ENCODE measurements at places on chromosomes 13 and 19.

DNA sequence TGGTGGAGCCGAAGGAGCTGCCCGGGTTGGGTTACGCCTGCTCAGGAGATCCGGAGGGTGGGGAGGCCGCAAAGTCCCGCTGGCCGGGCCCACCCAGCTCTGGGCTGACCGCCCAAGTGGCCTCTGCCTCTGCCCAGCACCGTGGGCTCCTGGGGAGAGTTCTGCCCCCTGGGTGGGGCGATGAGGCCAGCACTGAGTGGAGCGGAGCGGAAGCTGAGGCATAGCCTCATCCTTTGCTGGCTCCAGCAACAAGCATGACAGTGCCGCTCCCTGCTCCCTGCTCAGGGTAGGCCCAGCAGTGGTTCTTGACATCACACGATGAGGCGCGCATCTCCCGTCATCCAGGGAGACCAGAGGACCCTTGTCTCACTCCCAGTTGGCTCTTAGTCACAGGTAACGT lies 22.5 kb downstream of the CCDC8 start:
- DNase-seq = no peak

DNA sequence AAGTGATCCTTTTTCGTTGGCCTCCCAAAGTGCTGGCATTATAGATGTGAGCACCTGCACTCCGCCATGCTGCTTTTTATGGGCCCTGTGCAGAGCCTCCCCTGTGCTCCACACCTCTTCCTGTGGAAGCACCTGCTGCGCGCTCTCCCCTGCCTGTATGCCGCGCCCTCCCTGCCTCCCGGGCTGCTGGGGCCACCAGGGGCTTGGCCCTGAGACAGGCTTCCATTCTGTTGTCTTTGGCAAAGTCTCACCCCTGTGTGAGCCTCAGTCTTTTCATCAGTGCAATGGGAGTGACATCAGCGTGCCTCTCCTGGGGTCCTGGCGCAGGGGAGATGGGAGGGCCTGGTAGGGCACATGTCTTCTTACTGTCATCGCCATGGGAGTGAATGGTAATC lies 1.3 kb downstream of the FAM174C start:
- no peak for DNase-seq

DNA sequence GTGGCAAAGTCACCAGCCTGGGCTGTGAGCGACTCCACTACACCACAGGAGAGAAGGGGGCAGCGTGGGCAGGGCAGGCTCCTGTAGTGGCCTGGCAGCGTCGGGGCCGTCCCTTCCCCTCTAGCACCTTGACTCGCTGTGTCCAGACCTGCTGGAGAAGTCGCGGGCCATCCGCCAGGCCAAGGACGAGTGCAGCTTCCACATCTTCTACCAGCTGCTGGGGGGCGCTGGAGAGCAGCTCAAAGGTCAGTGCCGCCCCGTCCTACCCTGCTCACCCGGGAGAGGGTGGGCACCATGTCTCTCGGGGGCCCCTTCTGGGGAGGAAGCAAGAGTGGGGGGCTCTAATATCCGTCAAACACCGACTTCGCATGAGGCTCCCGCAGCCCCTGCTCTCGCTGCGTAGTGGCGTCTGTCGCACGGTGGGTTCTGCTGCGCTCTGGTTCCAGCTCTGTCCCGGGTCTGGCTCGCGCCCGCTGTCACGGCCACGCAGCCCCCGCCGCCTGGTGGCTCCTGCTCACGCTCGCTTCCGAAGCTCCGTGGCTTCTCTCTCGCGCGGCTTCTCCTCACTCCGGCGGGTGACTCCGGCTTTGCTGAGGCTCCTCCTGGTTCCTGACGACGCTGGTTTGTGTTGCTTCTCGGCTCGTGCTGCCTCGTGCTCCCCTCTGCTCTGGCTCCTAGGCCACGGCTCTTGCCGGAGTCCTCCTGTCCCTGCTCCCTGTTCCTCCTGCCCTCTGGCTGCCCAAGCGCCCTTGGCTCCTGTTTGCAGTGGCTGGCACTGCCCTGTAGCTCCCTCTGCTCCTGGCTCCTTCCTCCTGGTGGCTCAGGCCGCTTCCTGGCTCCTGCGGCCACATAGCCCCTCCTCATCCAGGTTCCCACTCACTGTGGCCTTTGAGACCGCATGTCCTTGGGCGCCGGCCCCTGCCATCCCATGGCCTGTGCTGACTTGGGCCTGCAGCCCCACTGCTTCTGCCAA lies 27.2 kb downstream of the MYH14 start:
- DNase-seq = no peak

DNA sequence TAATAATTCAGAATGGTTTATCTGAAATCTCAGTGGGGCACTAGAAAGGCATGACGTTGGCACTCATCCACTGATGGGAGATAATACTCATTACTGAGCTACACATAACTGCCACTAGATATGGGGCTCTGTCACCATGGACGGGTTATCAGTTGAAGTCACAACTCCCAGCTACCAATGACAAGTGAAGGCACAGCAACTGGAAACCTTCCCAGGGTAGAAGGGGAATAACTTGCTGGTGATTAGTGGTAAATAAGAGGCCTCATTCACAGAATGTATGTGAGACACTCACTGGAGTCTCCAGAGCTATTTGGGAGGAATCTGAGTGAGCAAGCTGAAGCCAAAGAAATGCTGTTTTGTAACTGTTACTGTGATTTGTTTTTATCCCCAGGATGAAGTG lies 249.6 kb downstream of the ENOX1 start:
- DNase-seq = no peak

DNA sequence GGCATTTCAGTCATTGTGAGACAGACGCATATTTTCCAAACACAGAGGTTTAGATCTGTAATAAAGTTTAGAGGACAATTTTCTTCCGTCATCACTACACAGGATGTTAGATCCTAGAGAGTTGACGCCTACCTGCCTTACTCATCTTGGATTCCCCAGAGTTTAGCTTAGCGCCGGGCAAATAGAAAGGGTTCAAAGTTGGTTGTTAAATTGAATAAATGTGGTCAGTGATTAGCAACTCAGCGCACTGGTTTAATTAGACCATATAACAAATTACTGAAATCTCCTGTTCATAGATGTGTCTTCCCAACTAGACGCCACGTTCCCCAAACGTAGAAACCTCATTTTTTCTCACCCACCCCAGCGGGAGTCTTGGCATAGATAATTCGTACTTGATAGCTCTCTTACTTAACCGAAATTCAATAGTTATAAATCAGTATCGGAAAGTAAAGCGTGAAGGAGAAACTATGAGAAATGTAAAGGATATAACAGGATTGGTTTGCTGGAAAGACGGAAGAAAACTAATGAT lies 726 bp upstream of the UFM1 start:
- no peak for DNase-seq

DNA sequence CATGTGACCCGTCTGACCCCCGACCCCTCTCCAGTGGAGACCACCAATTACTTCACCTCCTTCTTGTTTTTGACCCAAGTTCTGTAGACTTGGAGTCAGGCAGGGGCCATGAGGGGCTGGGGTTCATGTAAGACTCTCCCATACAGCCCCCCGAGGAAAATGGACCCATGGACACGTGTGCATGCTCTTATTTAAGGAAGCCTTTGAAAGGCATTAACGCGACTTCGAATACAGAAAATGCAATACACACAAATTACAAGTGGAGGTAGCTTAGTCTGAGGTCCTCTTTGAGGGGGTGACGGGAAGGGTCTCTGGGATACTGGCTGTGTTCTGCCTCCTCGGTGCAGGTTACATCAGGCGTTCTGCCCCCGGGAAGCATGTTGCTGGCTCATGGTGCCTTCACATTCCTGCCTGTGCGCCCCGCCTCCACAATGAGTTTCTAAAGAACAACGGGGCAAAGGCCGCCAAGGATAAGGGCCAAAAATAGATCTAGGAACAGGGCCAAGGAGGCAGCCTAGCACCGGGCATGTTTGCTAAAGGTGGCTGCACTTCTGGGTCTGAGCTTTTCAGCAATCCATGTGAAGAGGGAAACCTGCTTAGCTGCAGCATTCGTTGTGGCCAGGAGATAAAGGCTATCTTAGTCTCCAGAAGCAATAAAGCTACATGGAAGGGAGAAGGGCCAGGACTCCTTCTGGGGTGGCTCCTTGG lies 54.5 kb downstream of the RAB20 start:
- peak; percentile 53 for DNase-seq

DNA sequence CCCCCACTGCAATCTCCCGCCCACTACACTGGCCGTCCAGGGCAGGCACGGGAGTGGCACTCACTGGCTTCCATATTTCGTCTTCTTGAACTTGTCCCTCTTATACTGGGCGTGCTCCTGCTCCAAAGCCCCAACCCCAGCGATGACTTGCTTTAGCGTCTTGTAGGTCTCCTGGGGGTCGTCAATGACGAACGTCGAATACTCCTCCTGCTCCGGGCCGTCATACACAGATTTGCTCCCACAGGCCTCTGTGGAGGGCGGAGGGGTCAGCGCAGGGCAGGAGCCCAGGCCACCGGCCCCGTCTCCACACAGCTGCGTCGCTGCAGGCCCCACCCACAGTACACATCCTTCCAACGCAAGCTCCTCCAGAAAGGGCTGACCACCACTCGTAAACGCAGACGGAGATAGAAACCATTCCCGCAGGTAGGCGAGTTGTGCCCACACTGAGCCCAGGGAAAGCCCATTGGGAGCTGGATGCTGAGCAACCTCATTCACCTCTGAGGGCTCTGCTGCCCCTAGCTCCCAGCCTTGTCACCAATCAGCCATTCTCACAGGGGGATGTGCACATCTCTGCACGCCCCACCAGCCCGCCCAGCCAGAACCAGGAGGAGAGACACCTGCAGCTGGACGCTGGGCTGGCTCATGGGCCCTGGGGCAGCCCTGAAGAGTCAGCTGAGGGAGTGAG lies 7.9 kb upstream of the C13orf46 start:
- no peak for DNase-seq

DNA sequence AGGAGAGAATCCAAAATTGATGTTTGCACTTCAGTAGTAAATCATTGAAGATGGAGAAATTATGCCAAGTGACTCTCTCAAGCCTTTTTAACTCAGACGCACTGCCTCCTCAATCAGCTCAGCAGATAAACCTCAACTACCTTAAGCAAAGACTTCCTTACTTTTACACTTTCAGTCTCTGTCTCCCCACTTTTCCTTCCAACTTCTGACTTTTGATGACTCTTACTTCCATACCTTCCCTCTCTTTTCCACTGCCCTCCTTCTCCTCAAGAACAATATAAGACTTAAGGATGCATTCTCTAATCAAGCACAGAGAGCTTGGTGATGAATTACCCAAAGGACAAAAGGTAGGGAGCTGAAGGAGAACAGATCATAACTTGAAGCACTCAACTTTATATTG lies 4.8 kb upstream of the DACH1 start:
- DNase-seq = no peak

Measured in liver (tissue), 10 donors.